ENCODE measurements at places on chromosomes 3 and 15. TPM values are rescaled to one million over a fixed set of nuclear protein-coding genes. Genes with fewer than 3 reads are reported as not detected.

Gene GOLGA8S
- total RNA-seq, result 0.16 TPM

Gene TIGIT
- not detected for total RNA-seq

Gene PTX3
- total RNA-seq, result 217 TPM

Gene DPPA2
- not detected for total RNA-seq

Gene IGF2BP2
- total RNA-seq, result 108 TPM

Gene ZBBX
- total RNA-seq, result not detected

Gene ENTPD3
- 0.28 TPM for total RNA-seq

Gene LRTM1
- not detected for total RNA-seq

Gene ZNF620
- total RNA-seq, result 2.9 TPM

DNA sequence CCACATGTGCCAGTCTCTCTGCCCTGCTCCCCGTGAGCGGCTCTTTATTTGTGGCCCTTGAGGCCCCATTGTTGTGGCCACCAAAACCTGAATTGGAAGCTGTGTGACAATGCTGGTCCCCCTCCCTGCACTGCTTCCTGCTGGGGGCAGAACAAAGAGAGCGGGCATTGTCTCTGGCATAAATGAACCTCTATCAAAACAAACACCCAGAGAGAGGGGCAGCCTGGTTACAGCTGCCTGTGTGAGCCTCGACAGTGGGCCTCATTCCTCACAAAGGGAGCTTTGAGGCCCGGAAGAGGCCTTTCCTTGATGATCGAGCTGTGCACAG is 152.9 kb downstream of the IGF1R start:
- DNase-seq, result no peak

- no peak for DNase-seq
Measured at GRCh38 chr15:66389098-66389858, 2.6 kb downstream of the MAP2K1 start.

GRCh38 chr3:55292360-55292759 is 194.7 kb downstream of the WNT5A start:
- no peak for DNase-seq

DNA sequence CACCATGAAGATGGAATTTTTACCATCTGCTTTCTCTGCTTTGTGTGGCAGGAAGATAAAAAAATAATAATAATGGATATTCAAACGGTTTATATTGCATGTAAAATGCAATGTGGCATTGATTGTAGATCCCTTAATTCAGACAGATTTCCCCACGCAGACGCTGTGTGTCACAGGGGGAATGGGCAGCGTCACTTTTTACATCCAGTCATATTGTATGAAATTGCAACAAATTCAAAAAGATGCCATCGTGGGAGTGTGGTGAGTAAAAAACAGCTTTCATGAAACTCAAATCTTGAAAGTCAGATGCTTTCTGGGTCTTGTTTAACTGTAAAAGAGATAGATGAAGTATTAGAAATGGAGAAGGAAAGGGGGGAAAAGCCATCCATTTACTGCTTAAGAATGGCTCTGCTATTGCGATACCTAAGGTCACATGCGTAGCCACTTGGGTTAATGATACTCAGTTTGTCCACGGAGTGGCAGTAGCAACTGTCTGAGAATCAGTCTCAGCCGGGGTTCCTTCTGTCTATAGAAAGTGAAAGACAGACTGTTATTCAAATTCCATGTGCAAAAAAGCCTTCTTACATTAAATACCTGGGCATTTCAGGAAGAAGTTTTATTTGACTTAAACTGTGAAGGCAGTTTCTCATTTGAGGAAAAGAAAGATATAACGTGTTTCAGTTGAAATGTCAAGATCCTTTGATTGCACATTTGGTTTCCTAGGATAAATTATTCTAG is 28.5 kb downstream of the BTD start:
- DNase-seq, result peak; percentile 90

- DNase-seq, result no peak
Measured at GRCh38 chr3:152394246-152394645, 125.5 kb downstream of the MBNL1 start.

- DNase-seq, result peak; percentile 10
Measured at GRCh38 chr15:92812271-92812670, 87.9 kb upstream of the CHD2 start.

DNA sequence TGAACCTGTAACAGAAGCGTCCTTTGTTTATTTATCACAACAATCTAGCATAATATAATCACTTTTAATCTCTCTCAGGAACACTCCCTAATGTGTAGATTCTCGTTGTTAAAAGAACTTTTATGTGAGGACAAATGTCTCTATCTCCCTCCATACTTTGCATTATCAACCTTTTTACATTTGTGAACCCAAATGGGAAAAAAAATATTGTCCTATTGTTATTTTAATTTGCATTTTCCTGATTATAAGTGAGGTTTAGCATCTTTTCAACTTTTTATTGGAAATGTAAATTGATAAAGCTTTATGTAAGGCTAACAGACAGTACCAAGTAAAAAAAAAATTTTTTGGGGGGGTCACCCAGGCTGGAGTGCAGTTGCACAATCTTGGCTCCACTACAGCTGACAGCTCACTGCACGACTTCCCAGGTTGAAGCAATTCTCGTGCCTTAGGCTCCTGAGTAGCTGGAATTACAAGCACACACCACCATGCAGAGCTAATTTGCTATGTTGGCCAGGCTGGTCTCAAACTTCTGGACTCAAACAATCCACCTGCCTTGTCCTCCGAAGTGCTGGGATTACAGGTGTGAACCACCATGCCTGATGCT is 33.0 kb upstream of the DENND4A start:
- DNase-seq, result peak; percentile 73

DNA sequence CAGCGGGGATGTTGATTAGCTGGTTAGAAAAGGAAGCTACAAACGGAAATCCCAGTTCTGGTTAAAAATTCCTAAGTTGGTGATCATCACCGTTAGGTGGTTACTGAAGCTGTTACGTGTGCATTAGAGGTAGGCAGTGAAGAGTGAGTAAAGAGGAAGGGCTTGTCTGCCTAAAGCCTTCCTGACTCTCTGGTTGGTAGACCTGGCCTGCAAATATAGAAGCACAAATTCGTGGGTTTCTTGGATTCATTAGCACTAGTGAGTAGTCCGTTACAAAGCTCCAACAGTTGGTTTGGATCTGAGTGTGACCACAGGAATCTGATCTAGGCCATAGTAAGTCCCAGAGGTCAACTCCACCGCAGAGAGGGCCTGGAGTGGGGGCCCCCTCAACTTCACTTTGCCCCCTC is 174.0 kb upstream of the TP63 start:
- peak; percentile 20 for DNase-seq

GRCh38 chr3:71958533-71958932 is 173.6 kb upstream of the PROK2 start:
- no peak for DNase-seq

DNA sequence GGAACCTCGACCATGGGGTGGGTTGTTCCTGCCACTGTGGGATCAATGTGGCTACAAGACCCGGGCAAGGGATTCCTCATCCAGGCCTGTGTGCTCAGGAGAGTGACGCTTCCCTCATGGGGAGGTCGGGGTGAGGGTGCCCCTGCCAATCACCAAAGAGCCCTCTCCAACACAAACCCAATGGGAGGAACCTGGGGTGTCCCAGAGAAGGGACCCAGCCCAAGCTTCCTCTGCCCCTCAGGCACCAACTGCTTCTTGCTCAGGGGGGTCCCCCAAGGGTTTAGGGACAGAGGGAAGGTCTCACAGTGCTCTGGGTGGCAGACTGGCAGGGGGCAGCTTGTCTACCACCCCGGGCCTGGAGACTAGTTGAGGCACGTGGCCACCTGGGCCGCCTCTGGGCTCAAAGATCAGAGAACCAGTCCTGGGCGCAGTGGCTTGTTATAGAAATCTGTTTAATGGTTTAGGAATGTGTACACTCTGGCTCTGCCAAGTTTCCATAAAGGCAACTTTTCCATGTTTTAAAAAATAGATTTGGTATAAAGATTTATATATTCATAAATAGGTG is 26.6 kb downstream of the GP9 start:
- DNase-seq, result peak; percentile 14

GRCh38 chr3:42149975-42150374 is 58.8 kb downstream of the TRAK1 start:
- peak; percentile 44 for DNase-seq

GRCh38 chr15:99273801-99274200 is 22.5 kb downstream of the LRRC28 start:
- DNase-seq, result no peak

DNA sequence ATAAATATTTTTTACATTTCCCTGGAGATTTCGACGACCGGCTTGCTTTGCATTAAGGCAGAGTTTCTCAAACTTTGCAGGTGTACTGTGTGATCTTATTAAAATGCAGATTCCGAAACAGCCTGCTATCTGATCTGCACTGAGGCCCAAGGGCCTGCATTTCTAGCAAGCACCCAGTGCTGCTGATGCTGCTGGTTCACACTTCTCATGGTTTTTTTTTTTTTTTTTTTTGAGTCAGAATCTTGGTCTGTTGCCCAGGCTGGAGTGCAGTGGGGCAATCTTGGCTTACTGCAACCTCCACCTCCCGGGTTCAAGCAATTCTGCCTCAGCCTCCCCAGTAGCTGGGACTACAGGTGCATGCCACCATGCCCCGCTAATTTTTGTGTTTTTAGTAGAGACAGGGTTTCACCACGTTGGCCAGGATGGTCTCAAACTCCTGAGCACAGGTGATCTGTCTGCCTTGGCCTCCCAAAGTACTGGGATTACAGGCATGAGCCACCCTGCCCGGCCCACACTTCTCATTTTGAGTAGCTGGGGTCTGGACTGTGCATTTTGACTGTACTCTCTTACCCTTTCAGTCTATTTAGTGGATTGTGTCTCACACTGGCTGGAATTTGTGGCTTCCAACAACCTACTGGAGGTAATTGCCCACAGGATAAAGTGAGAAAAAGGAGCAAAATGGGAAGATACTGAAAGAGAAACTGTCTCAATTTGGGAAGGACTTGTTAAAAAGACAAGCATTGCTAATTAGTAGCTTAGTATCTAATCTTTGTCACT is 94.1 kb downstream of the ITPR1 start:
- DNase-seq, result peak; percentile 25
